Activated CD4-positive, alpha-beta T cell treated with anti-CD3 and anti-CD28 coated beads, Interleukin-2, amount 50 U/mL, for 4 hours (primary cell): ENCODE measurements at places on chromosomes 13 and 19.
A peak's percentile ranks its signal among the peaks of the same experiment; 100 is the strongest.

- no peak for DNase-seq
Observed at GRCh38 chr13:100266026-100266425, 177.1 kb downstream of the PCCA start.

DNA sequence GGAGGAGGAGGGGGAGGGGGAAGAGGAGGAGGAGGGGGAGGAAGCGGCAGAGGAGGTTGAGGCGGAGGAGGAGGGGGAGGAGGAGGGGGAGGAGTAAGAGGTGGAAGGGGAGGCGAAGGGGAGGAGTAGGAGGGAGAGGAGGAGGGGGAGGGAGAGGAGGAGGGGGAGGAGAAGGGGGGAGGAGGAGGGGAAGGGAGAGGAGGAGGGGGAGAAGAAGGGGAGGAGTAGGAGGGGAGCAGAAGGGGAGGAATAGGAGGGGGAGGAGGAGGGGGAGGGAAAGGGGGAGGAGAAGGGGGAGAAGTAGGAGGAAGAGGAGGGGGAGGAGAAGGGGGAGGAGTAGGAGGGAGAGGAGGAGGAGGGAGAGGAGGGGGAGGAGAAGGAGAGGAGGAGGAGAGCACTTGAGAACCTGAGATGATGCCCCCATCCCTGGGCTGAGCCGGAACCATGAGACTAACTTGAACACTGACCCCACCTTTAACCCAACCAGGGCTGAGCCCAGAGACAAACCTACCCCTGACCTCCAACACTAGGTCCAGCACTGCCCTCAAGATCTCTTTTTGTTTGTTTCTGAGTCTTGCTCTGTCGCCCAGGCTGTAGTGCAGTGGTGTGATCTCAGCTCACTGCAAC lies 12.6 kb downstream of the ABCA7 start:
- DNase-seq, result no peak

GRCh38 chr13:101053301-101054093 lies 362.8 kb downstream of the NALCN start:
- DNase-seq, result no peak

GRCh38 chr19:4052993-4053422 lies 13.7 kb downstream of the ZBTB7A start:
- no peak for DNase-seq

DNA sequence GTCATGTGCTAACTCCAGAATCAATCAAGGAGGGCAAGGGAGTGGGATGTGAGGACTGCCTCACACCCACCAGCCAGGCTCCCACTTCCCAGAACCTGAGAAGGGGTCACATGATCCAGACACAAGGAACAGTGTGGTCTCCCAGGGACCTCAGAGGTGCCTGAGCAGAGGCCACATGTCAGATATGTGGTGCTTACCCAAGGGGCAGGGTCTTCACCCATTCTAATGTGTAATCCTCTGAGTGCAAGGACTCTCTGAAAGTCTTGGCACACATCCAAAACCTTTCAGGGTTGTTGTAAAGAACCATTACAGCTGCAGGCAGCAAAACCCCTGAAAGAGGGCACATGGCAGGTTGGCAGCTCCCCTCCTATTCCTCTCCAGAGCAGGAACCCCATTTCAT lies 656.6 kb downstream of the UQCRFS1 start:
- no peak for DNase-seq

GRCh38 chr13:22218797-22219196 lies 547.9 kb downstream of the FGF9 start:
- no peak for DNase-seq

- DNase-seq, result no peak
Observed at GRCh38 chr19:43638995-43639518, 593 bp downstream of the CADM4 start.

DNA sequence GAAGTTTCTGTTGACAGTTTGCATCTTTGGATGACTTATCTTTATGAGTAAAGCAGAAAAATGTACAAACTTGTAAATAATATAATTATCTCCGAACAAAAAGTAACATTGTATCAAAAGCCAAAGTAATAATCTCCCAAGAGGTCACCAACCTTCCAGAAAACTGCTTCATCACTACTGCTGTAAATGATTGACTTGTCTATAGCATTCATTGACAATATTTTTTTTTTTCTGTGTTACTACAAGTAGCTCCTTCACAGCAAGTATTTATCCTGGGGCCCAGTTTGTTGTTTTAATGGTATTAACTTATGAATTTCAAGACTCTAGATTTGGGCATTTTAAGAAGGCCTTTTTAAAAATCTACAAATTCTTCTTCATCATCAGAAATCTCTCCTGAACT lies 242.4 kb downstream of the KLF12 start:
- DNase-seq, result no peak

- no peak for DNase-seq
Observed at GRCh38 chr19:53624771-53625545, 6.8 kb upstream of the DPRX start.

GRCh38 chr19:33906578-33907335 lies 110.1 kb downstream of the KCTD15 start:
- no peak for DNase-seq

DNA sequence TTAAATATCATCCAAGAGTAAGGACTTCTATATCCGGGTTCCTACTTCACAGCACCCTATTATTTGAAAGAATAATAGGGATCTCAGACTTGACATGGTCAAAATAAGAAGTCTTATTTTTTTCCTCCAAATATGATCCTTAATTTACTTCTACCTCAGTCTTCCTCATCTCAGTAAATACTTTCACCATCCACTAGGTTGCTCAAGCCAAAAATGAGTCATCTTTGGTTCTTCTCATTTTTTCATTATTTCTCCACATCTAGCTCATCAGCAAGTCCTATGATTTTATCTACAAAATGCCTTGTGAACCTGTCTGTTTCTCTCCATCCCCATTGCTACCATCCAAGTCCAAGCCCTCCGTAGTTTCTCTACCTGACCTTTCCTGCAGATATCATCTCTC lies 121.9 kb upstream of the GJB6 start:
- DNase-seq, result no peak

DNA sequence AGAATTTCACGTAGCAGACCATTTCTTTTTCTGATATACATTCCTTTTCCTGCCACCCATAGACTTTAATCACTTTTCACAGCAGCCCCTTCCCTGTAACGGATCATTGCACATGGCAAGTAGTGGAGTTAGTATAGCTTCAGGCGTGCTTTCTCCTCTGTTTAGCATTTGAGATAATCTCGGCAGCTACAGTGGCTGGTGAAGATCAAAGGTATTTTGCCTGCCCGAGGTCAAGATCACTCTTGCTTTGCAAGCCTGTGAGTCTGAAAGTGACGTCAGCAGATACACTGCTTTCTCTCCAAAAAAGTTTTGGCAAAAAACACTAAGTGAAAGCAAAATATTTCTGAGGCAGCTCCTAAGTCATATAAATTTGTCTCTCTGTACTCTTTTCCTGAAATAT lies 260.0 kb downstream of the NDFIP2 start:
- DNase-seq, result no peak

- DNase-seq, result no peak
Observed at GRCh38 chr19:31503211-31503610, 154.0 kb upstream of the TSHZ3 start.

DNA sequence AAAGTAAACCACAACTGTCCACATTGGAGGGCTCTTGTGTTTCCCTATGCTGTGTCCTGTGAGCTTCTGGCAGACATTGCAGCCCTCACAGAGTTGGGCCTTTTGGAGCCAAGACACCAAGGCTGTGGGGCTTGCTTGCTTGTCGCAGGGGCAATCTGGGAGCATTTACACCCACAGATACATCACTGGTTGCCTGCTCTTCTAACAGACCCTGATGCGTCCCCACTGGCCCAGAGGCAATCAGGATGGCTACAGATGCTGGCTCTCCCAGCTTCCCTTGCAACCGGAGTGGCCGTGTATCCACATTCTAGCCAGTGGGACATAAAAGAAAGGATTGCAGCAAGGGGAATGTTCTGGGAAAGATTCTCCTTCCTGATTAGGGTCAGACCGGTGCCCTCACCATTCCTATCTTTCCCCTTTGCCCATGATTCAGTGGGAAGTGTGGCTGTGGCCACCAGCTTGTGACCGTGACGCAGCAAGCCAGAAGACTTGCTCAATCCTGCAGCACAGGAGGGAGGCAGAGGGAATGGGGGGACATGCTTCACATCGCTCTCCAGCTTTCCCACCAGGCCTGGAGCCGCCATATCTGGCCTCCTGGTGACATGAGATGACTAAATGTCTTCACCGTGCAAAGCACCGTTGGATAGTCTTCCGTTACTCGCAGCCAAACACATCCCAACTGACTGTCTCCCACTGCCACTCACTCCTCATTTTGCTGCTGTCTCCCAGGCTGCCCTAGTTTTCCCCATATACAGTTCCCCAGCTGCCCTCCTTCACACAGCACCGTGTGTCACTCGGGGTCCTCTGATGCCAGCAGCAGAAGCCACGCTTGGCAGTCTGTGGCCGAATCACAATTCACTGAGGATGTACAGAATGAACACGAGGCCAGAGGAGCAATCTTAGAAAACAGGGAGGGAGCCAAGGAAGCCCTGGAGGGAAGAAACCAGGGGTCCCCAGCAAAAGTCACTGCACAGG lies 151.0 kb downstream of the DPF1 start:
- no peak for DNase-seq

GRCh38 chr19:12945479-12946091 lies at the start of gene RAD23A:
Gene RAD23A, plus strand, starts transcription at chr19:12945862. Its CDS starts 87 bp downstream, at chr19:12945949.
- DNase-seq, result peak; percentile 95

- DNase-seq, result no peak
Observed at GRCh38 chr13:94495806-94496205, 16.3 kb upstream of the DCT start.

- no peak for DNase-seq
Observed at GRCh38 chr19:2044709-2045500, 6.1 kb downstream of the MKNK2 start.

GRCh38 chr19:54574051-54574450 lies 461 bp downstream of the LILRA2 start:
- DNase-seq, result no peak

- DNase-seq, result no peak
Observed at GRCh38 chr13:44306371-44307192, 67.0 kb upstream of the SERP2 start.

DNA sequence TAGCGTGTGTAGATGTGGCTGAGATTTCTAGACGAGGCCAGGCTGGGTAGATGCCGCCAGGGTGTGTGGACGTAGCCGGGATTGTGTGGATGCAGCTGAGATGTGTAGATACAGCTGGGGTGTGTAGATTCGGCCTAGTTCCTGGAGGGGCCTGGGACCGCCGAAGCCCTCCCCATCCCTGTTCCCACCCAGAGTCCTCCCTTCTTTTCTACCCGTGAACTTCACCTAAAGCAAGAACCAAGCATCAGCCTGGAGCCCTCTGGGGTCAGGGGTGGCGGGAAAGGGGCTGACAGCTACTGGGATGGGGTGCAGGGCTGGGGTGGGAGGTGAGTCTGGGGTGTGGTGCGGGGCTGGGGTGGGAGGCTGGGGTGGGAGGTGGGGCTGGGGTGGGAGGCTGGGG lies 768 bp downstream of the TMPRSS9 start:
- no peak for DNase-seq

GRCh38 chr19:56114051-56114777 lies 6.9 kb downstream of the ZNF787 start:
- DNase-seq, result no peak

DNA sequence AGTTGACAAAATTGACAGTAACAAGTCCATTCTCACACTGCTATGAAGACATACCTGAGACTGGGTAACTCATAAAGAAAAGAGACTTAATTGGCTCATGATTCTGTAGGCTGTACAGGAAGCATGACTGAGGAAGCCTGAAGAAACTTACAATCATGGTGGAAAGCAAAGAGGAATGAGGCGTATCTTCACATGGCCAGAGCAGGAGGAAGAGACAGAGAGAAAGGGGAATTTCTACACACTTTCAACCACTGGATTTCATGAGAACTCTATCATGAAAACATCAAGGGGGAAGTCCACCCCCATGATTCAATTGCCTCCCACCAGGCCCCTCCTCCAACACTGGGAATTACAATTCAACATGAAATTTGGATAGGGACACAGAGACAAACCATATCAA lies 758.4 kb upstream of the SLITRK1 start:
- DNase-seq, result no peak

DNA sequence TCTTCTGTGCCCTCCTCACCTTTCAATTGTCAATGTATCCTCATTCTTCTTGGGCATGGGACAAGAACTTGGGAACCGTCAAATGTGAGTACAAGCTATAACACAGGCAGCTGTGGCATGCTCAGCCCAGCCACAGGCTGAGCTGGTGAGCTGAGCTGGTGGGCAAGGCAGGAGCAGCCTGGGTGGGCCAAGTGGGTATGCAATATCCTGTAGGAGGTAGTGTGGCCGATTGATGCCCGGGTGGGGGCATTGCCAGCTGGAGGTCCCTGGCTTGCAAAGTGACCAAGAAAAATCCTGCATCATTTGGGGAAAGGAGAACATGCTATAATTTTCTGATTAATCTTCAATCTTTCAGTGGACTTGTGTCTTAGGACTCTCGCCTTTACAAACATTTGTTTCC lies 507.2 kb upstream of the SLC10A2 start:
- no peak for DNase-seq

GRCh38 chr13:22162889-22163288 lies 492.0 kb downstream of the FGF9 start:
- no peak for DNase-seq

- no peak for DNase-seq
Observed at GRCh38 chr13:71829547-71829946, 37.5 kb downstream of the DACH1 start.

GRCh38 chr19:1933244-1933643 lies 7.7 kb upstream of the CSNK1G2 start:
- DNase-seq, result no peak

- DNase-seq, result no peak
Observed at GRCh38 chr19:7545300-7545699, 9.8 kb downstream of the PNPLA6 start.

- DNase-seq, result no peak
Observed at GRCh38 chr19:383040-383439, 25.9 kb downstream of the C2CD4C start.

GRCh38 chr13:99367106-99367616 lies 60.0 kb upstream of the GPR183 start:
- DNase-seq, result no peak

GRCh38 chr19:31981545-31981944 lies 363.9 kb upstream of the ZNF507 start:
- no peak for DNase-seq

- no peak for DNase-seq
Observed at GRCh38 chr13:51663973-51664957, 80.0 kb downstream of the WDFY2 start.

- no peak for DNase-seq
Observed at GRCh38 chr19:45621976-45622503, 17.2 kb downstream of the EML2 start.
